ENCODE measurements at places on chromosomes 11 and 22.
A peak's percentile ranks its signal among the peaks of the same experiment; 100 is the strongest.

GRCh38 chr11:43558556-43559127 is 121.9 kb upstream of the HSD17B12 start:
- no peak for DNase-seq

DNA sequence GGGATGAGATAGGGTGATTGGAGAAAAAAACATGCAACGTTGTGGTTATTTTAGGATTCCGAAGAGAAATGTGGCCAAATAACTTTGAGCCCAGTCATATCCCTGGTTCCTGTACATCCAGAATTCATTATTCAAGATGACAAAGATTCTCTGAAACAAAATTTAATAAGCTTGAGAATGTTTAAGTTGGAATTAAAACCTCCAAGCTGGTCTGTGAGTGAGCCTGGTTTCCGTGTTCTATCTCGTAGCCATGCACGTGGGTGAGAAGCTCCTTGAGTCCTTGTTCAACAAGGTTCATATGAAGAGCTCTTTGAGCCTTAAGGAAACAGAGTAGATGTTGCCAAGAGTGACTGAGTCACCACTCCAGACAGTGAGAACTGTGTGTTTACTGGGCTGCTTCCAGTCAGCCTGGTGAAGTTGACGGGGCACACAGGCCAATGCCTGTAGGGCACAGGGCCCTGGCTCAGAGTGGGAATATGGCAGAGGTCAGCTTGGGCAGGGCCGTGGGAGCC is 206.5 kb downstream of the NAV2 start:
- DNase-seq, result no peak

DNA sequence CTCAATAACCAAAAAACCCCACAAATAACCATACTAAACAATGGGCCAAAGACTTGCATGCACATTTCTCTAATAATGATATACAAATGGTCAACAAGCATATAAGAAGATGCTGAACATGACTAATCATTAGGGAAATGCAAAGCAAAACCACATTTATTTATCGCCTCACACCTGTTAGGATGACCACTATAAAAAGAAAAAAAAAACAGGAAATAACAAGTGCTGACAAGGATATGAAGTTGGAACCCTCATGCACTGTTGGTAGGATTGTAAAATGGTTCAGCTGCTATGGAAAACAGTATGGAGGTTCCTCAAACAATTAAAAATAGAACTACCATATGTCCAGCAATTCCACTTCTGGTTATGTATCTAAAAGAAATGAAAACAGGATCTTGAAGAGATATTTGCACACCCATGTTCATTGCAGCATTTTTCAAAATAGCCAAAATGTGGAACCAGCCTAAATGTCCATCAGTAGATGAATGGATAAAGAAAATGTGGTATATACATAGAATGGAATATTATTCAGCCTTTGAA is 66.2 kb downstream of the AMBRA1 start:
- no peak for DNase-seq

- no peak for DNase-seq
These were observed 14.8 kb downstream of the LPXN start for GRCh38 chr11:58560842-58561241.

GRCh38 chr11:31492320-31492913 is 17.0 kb downstream of the IMMP1L start:
- no peak for DNase-seq

DNA sequence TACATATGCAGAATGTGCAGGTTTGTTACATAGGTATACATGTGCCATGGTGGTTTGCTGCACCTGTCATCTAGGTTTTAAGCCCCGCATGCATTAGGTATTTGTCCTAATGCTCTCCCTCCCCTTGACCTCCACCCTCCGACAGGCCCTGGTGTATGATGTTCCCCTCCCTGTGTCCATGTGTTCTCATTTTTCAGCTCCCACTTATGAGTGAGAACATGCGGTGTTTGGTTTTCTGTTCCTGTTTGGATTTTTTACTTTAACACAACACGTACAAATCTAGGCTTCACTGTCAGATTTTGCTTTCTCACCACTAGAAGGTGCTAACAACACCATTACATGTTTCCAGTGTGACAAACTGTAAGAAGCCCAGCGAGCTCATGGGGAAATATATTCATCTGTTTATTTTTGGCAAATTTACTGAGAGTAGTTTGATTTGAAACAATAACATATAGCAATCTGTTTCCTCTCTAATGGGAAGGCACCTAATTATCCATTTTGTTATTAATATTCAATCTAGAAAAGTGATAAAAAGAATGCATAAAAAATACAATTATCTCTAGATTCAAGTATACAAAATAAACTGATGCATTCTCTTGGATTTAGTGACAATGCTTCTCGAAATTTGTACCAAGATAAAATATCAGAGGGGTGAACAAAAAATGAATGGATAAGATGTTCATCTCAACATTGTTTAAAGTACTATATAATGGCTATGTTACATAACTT is 23.2 kb upstream of the BIRC3 start:
- peak; percentile 27 for DNase-seq

GRCh38 chr11:122398167-122398566 is 257.4 kb upstream of the UBASH3B start:
- no peak for DNase-seq

DNA sequence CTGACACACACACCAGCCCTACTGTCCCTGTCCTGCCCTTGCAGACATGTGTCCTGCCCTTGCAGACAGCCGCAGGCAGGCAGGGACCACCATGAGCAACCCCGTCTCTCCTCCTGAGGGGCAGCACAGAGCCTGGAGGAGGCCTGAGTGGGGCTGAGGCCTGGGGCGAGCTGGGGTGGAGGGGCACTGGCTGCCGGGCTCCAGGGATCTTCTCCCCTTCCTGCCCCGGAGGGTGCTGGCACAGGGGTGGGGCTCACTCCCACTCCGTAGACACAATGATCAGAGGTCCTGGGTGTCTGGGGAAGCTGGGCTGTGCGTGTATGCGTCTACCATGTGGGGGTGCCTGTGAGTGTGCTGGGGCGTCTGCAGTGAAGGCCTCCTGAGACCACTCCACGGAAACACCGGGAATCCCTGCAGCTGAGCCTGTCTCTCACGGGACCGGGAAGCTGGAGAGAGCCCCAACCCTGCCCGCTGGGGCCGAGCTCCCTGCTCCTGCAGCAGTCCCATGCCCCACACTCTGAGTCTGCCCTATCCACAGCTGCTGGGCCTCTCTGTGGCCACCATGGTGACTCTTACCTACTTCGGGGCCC is 588 bp downstream of the TSPAN32 start:
- no peak for DNase-seq

GRCh38 chr11:117851852-117852251 is 24.6 kb downstream of the FXYD6 start:
- DNase-seq, result no peak

- no peak for DNase-seq
These were observed 211.6 kb downstream of the TBC1D22A start for GRCh38 chr22:46974077-46974476.

DNA sequence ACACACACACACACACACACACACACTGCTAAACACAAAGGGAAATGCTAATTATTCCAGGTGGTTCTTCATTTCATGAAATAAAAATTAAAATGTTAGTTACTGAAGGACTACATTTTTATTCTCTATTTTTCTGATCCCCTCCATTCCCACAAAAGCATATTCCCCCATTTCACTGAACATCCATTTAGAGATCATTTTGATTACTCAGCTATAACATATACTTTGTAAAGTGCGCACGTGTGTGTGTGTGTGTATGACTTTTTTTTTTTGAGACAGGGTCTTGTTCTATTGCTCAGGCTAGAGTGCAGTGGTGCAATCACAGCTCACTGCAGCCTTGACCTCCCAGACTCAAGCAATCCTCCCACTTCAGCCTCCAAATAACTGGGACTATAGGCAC is 42.6 kb downstream of the SLC35F2 start:
- DNase-seq, result no peak

- DNase-seq, result no peak
These were observed 18.0 kb downstream of the NCAPD3 start for GRCh38 chr11:134205729-134206128.

DNA sequence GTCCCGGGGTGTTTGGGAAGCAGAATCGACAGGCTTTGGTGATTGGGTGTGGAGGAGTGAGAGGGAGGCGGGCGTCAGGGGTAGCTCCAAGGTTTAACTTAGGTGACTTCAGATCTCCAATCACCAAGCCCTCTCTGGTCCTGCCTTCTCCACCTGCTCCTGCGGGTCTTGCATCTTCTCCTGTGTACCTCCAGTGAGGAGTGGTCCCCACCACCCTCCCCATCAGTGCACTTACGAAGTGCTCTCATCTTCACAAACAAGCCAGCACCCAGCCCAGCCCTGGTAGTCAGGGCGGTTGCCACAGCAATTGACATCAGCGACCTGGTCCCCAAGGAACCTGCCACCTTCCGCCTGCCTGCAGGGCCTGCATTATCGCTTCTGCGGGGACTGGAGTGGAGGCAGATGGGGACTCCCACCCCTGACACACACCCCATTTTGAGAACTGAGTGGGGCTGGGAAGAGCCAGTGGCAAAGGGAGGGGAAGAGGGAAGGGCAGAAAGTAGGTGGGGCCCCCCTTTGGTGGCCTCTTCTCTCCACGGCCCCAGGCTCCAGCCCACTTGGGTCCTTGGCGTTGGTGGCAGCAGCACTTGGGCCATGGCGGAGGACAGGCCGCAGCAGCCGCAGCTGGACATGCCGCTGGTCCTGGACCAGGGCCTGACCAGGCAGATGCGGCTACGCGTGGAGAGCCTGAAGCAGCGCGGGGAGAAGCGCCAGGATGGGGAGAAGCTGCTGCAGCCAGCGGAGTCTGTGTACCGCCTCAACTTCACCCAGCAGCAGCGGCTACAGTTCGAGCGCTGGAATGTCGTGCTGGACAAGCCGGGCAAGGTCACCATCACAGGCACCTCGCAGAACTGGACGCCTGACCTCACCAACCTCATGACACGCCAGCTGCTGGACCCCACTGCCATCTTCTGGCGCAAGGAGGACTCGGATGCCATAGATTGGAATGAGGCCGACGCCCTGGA is at the start of gene OMP:
OMP (plus strand) TSS at position 595 of the 965 bp plus-strand sequence; CDS start at position 595, 0 bp downstream.
- no peak for DNase-seq

DNA sequence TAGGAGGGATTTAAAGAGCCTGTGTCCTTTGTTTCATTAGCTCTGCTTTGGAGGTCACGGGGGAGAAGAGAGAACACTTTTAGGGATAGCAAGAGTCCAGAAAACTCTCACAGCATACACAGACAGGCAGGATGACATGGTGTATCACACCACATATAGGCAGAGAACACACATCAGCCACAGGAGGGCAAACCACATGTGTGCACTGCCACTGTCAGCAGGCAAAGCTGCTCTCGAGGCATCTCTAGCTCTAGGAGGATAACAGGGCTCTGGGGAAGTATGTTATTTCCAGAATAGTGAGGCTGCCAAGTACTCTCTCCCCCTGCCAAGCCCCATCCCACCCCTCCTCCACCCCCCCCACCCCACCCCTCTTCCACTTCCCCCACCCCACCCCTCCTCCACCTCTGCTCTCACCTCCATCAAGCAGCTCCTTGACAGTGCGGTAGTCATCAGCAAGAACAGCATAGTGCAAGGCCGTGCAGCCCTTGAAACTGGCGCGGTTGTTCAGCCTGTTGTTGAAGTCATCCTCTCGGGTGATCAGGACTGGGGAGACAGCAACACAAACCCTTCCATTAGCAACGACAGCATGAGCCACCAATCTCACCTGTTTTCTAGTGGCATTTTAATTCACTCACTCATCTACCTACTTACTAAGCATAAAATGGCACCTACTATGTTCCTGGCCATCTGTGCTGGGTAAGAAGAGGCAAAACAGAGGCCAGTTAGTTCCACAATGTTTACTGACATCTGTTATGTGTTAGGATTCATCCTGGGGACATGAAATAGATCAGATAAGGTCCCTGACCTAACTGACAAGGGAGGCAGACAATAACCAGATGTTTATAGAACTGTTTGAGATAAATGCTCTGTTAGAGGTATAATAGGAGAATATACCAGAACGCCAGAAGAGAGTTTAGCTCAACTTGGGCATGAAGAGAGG is 75.6 kb downstream of the CLPB start:
- no peak for DNase-seq

DNA sequence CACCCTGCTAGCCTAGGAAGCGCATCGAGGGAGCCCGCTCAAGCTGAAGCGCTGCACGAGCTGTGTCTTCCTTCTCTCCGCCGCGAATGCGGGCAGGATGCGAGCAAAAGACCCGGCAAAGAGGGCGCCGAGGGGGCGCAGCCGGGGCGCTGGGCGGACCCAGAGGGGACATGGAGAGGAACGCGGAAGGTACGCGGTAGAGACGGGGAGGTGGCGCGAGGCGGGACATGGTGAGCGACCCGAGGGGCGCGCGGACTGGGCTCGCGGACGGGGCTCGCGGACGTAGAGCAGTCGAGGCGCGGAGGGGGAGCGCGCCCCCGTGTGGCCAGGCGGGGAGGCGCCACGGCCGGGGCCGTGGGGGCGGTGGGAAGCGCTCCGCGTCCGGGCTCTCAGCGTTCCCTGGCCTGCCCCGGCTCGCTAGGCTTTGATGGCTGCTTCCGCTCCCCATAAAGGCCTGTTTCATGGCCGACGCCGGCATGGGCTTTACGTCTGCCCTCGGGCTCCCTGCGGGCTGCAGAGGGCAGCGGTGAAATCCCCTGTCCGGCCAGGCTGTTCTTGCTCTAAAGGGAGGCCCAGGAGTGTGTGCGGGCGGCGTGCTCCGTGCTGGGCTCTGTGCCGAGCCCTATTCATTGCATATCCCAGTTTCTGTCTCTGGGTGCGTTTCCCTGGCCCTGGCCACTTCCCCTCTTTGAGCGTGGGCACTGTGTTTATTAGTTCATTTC is 31.2 kb upstream of the TRIM29 start:
- DNase-seq, result peak; percentile 29

GRCh38 chr11:131178596-131178995 is 191.8 kb upstream of the NTM start:
- no peak for DNase-seq

DNA sequence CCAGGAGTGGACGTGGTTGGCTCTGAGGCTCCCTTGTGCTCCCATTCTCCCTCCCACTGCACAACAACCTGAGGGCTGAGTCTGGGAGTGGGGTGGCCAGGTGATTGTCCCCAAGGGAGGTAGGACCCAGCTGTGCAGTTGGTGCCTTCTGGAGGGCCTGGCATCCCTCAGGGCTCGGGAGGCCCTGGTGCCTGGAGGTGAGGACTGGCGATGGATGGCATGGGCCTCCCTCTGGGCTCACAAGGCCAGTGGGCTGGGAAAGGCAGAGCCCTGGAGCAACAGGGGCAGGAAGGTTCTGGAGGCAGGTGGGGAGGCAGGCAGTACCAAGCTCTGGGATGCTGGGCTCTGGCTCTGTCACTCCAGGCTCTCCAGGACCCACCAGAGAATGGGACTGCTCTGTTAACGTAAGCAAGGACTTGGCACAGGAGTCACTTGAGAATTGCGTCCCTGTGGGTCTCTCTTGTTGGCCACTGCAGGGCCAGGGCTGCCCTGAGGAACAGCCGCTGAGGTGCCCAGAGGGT is 114.2 kb downstream of the KCNQ1OT1 start:
- no peak for DNase-seq

- no peak for DNase-seq
These were observed 4.1 kb downstream of the C11orf52 start for GRCh38 chr11:111922803-111923202.

Measured in NCI-H748 treated with DMSO at 0.1 percent for 48 hours (cell line).